ACHN (cell line): ENCODE measurements at places on chromosomes 12 and 14.

- DNase-seq = no peak
These were observed 86.9 kb downstream of the AVPR1A start for GRCh38 chr12:63064080-63064479.

GRCh38 chr12:85468356-85469157 is 188.5 kb downstream of the ALX1 start:
- DNase-seq = peak; percentile 81

- no peak for DNase-seq
These were observed 324.1 kb downstream of the FLRT2 start for GRCh38 chr14:85853996-85854526.

DNA sequence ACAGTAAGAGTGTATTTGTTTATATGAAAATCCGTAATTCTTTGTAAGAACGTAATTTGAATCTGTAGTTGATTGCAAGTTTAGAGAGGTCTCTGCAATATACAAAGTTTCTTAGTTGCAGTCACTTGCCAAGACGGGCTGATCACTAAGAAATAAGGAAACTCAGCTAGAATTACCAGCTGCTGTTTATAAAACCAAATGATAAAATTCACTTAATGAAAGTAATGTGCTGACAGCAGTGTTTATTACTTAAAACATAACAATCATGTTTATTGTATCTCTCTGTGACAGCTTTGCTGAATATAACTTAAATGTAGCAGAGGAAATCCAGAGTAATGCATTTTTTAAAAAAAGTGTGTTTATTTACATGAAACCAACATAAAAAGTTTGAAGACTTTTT is 31.2 kb downstream of the SRGAP1 start:
- DNase-seq = no peak

DNA sequence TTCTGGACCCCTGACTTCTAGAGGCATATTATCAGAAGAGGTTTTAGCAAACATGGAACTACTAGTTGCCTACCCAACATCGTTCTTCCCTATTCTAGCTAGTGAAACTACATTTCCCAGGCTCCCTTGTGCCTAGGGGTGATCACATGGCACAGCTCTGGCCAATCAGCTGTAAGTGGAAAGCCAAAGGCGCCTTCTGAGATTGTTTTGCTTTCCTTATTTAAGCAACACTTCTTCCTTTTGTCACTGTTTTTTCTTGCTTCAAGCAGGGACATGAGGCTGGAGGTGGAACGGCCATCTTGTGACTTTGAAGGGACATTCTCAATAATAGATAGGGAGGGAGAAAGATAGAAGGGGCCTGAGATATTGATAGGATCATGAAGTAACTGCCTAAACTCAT is 136.7 kb downstream of the ZNF664 start:
- peak; percentile 29 for DNase-seq

- DNase-seq = no peak
These were observed 579.2 kb downstream of the MED13L start for GRCh38 chr12:115698257-115698656.

DNA sequence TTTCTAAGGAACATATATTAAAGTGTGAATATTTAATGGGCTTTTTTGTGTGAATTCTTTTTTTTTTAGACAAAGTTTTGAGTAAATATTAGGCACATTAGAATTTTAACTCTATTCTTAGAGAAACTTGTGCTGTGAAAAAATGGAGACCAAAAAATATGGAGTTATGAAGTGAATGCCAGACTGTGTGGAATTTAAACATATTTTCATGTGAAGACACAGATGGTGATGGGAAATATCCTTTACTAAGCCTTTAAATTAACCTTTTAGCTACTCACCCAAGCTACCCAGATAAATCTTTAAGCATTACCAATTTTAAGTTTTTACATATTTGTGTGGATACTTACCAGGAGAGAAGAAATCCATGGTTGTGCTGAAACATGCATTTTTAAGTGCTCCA is 148.8 kb upstream of the OTX2 start:
- DNase-seq = no peak

- peak; percentile 2 for DNase-seq
These were observed 28.8 kb downstream of the PAX9 start for GRCh38 chr14:36690311-36691040.

DNA sequence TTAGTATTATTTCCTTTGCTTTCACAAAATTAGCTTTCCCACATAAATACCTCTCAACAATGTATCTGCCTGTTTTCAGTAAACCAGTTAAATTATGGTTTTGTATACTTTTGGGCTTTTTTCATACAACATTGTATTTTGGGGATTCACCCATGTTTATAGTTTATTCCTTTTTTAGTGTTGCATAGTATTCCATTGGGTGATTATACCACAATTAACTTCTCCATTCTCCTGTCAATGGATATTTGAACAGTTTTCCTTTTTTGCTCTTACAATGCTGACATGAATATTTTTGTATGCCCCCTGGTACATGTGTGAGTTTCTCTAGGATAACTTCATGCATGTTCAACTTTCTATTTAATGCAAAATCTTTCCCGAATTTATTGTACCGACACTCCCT is 12.6 kb upstream of the NDUFA12 start:
- no peak for DNase-seq

- DNase-seq = no peak
These were observed 33.0 kb downstream of the HIGD1C start for GRCh38 chr12:50985322-50985721.

GRCh38 chr14:43361751-43362150 is 1145.3 kb downstream of the FSCB start:
- no peak for DNase-seq

GRCh38 chr14:100328495-100329163 is 5.5 kb downstream of the SLC25A47 start:
- DNase-seq = no peak

GRCh38 chr14:98189062-98189461 is 1082.9 kb downstream of the BCL11B start:
- no peak for DNase-seq

GRCh38 chr12:62724285-62724684 is 210.7 kb downstream of the PPM1H start:
- no peak for DNase-seq

DNA sequence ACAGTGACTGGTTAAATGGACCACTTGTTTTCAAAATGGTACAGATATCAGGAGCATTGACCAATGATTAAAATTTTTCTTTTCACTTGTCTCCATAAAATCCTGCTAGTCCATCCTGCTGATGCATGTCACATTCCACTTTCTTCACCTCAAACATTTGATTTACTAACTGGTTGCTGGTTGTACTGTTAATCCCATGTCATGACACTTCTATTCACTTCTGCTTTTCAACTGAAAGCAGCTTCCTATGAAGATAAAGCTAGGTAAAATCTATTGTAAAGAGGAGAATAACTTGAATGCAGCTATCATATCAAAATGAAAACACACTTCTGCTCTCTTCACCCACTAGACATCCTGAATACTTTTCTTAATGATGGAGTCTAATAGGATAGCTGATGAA is 149.6 kb upstream of the OTX2 start:
- DNase-seq = no peak

DNA sequence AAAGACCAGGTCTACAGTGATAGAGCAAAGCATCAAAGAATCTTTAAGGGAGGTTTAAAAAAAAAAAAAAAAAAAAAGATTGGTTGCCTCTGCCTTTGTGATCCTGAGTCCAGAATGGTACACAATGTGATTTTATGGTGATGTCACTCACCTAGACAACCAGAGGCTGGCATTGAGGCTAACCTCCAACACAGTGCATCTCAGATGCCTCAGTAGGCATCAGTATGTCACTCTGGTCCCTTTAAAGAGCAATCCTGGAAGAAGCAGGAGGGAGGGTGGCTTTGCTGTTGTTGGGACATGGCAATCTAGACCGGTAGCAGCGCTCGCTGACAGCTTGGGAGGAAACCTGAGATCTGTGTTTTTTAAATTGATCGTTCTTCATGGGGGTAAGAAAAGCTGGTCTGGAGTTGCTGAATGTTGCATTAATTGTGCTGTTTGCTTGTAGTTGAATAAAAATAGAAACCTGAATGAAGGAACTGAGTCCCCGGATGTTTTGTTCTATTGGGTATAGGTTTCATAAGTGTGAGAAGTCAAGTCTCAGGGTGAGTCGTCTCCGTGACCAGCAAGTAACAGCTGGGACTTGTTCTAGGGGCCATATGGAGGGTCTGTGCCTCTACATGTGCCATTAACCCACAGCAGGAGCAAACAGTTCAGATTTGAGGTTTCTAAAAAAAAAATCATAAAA is 9.3 kb downstream of the PEBP1 start:
- DNase-seq = no peak

DNA sequence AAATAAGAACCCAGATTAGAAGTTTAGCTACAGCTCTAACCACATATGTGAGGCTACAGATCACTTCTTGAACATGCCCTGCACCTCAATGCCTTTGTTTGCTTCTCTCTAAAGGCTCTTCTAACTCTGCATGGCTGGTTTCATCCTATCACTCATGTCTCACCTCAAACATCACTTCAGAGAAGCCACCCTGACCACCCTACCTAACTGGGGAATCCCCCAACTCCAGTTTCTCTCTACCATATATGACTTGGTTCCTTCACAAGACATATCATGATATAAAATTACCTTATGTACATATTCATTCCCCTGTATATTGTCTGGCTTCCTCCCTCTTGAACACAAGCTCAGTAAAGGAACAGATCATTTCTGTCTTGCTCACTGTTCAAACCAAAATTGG is 250.2 kb upstream of the GRIP1 start:
- DNase-seq = no peak

DNA sequence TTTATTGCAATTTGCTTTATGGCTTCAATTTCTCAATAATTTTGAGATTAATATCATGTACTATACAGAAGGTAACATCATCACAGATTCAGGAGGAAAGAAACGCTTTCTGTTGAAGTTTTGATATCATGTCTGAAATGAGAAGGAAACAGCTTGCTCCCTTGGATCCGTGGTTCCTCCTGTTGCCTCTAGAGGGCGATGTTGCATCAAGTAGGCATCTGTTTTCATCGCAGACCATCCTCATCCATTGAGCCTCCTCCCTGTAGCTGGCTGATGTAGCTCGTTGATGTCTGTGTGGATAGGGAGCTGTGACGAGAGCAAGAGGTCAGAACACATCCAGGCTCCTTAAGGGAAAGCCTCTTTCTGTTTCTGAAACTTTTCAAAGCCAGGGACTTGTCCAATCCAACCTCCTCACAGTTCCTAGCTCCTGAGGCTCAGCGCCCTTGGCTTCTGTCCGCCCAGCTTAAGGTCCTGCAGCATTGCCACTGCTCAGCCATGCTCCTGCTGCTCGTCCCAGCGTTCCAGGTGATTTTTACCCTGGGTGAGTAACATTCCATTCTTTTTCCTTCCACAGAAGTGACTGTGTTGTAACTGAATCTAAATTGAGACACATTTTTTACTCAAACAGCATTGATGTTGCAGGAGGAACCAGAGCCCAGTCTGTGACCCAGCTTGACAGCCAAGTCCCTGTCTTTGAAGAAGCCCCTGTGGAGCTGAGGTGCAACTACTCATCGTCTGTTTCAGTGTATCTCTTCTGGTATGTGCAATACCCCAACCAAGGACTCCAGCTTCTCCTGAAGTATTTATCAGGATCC is 304.8 kb upstream of the OR4E1 start:
- peak; percentile 46 for DNase-seq

- peak; percentile 50 for DNase-seq
These were observed 405.8 kb downstream of the MED13L start for GRCh38 chr12:115871714-115872113.

DNA sequence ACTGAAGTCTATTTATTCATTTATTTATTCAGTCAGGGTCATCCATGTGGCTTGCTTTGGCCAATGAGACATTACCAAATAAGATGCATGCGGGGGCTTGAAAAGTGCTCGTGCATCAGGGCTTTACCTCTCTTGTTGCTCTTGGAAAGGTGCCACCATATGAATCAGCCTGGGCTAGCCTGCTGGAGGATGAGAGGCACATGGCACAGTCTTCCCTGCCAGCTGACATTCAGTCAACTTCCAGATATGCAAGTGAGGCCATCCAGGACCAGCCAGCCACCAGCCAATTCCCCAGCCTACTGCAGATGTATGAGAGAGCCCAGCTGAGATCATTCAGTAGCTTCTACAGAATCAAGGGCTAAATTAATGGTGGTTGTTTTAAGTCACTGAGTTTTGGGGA is 105.2 kb upstream of the RPH3A start:
- peak; percentile 62 for DNase-seq

DNA sequence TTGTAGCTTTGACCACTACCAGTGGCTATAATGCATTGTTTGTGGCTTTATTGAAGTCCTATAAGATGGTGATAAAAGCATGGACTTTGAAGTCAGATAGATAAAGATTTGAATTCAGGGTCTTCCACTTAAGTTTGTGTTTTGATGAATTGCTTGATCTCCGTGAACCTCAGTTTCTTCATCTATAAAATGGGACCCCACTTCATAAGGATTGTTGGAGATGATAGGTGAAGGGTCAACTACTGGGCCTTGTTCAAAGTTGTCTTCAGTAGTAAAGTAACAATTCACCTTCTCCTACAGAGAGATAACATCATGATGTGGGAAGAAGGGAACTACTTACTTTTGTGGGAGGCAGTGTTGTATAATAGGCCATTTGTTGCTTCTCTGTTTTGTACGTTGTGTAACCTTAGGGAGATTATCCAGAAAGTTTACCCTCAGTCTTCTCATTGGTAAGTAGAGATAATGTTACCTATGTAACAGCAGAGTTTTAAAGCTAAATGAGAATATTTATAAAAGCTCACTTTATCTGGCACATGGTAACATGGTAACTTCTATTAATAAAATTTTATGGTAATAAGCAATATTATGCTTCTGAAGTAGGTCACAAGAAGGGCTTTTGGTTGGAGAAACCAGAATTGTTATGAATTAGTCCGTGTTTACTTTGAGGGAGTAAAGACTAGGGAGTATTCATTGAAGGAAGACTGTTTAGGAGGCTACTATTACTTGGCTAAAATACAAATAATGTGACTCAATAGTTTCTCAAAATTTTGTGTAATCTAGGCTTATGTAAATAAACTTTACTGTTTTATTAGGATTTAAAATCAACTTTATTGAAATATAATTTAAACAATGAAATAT is 15.1 kb downstream of the ADIPOR2 start:
- no peak for DNase-seq

DNA sequence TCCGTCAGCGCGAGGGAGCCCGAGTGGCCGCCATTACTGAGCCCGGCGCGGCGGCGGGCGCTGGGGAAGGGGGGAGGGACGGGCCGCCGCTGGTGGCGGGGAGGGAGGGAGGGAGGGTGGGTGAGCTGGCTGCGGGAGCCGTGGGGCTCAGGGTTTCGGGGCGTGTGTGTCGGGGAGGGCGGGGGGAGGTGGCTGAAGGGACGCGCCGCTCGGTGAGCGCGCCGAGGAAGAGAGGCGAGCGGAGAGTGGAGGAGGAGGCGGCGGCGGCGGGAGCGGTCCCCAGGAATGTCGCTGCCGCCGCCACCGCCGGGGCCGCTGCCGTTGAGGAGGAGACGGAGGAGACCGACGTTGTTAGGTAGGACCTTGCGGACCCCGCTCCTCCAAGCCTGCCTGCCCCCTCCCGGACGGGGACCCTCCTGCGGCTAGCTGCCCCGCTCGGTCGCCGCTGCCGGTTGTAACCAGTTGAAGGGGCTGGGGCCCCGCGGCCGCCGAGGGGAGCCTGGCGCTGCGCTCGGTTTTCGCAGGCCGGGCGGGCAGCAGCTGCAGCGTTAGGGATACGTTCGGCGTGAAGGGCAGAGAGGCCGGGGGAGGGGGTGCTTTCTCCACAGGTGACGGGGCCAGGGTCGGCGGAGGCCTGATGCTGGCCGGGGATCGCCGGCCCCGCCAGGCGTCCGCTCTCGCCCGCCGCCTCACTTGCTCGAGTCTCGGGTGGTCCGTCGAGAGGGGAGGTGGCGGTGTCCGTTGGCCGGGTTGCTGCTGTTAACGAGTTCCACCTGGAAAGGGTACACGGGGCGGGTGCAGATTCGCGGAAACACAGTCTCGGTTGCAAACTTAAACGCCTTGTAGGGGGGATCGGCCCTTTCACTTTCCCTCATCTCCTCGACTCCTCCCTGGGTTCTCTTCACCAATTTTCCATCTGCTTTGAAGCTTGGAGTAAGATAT is at the start of gene ARHGAP5:
Gene ARHGAP5, plus strand, starts transcription at position 224 of the 942 bp plus-strand sequence. CDS start 13,366 bp downstream, outside the sequence.
- peak; percentile 29 for DNase-seq

- DNase-seq = no peak
These were observed 273.5 kb upstream of the SOX5 start for GRCh38 chr12:24222968-24223367.
